Endothelial cell (in vitro differentiated cells): ENCODE measurements at places on chromosomes 16 and 17.

DNA sequence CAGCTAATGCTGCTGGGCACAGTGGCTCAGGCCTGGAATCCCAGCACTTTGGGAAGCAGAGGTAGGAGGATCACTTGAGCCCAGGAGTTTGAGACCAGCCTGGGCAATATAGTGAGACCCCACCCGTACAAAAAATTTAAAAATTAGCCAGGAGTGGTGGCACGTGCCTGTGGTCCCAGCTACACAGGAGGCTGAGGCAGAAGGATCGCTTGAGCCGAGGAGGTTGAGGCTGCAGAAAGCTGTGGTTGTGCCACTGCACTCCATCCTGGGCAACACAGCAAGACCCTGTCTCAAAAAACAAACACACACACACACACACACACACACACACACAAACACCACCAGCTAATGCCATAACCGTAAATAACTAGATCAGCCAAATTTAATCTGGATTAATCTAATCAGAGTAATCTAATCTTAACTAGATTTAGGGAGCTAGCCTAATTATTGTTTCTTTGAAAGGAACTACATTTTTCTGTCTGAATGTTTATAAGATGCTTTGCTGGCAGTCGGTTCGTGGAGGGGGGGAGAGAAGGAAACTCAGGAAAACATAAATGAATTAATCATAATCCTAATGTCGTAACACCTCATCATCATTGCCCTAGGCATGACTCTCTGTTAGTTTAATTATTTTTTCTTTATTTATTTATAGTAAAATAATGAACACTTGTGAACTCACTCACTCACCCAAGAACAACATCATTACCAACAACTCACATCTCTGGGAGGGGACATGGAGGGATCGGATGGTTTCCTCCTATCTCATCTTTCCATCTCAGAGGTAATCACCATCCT, 12.5 kb upstream of the RBBP6 start:
- no peak overlapping the region for H3K27ac ChIP-seq
- peaks cover 4% of the 10 kb centered on the region for H3K4me1 ChIP-seq
- no peaks in the 10 kb centered on the region for H3K36me3 ChIP-seq
- H3K27me3 ChIP-seq: no peaks in the 10 kb centered on the region
- H3K4me3 ChIP-seq: no peak overlapping the region
- no peak for DNase-seq

GRCh38 chr17:41782142-41782541, 4.4 kb downstream of the JUP start:
- no peak for DNase-seq
- peak overlapping the region; percentile 86 for H3K27ac ChIP-seq
- peak overlapping the region; percentile 83 for H3K4me3 ChIP-seq
- peaks cover 24% of the 10 kb centered on the region for H3K36me3 ChIP-seq

DNA sequence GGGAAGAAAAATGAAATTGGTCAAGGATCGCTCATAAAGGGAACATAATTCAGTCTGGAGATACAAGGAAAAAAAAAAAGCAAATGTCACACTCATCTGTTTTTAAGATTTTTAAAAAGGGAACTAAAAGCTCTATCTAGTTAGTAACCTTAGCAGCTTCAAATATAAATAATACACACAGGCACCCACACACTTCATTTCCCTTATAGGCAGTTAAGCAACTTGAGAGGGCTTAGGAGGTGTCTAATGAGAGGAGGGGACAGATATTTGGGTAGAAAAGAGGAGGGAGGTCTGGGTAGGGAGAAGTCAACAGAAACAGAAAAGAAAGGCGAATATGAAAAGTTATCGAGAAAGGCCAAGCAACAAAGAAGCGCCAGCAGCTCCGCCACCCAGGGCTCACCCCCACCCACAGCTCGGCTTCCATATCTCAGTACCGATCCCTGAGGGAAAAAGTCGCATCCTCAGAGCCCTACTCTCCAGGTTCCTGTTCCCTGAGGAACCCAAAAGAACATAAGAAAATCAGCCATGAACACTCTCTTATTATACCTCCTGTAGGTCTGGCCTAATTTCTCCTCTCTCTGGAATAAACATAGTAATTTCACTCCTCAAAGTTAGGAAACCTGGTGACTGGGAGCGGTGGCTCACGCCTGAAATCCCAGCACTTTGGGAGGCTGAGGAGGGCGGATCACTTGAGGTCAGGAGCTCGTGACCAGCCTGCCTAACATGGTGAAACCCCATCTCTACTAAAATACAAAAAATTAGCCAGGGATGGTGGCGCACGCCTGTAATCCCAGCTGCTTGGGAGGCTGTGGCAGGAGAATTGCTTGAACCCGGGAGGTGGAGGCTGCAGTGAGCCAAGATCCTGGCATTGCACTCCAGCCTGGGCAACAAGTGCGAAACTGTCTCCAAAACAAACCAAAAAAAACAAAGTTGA, 69.6 kb upstream of the RCVRN start:
- no peaks in the 10 kb centered on the region for H3K4me1 ChIP-seq
- H3K36me3 ChIP-seq: no peaks in the 10 kb centered on the region
- no peaks in the 10 kb centered on the region for H3K27me3 ChIP-seq
- H3K27ac ChIP-seq: no peak overlapping the region
- no peak overlapping the region for H3K4me3 ChIP-seq

GRCh38 chr17:72710834-72711233, 381.7 kb downstream of the SLC39A11 start:
- H3K4me1 ChIP-seq: no peaks in the 10 kb centered on the region
- H3K36me3 ChIP-seq: no peaks in the 10 kb centered on the region
- no peak overlapping the region for H3K4me3 ChIP-seq

DNA sequence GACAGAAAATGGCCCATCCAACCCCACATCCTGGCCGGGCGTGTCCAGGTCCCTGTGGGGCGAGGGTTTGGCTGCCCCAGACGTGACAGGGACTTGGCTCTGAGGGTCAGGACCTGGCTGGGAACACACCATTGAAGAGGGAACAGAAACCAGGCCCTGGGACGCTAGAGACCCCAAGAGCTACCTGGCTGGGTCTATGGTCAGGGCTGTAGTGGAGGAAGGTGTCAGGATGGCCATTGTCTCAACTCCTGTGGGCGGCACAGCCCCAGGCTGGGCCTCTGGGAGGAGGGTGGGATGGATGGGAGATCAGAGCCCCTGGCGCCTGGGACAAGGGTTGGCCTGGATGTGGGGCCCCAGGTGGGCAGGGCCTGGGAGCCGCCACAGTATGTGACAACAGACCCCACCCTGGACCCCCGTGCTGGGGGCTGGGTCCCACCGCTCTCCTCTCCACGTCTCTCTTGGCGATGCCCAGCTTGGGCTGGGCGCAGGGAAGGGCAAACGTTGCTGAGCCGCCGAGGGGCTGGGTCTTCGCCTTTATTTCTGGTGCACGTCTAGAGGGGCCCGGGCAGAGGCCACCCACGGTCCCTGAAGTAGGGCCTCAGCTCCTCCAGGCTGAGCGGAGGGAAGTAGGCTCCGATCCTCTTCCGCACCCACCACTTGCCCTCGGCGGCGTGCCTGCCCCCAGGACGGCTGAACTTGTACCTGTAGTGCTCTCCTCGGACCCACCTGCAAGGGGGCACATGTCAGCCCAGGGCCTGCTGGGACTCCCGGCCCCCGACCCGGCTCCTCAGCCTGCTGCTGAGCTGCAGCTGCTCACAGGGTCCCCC, 53.7 kb upstream of the GNG13 start:
- DNase-seq: no peak
- H3K4me3 ChIP-seq: no peak overlapping the region
- H3K36me3 ChIP-seq: peaks cover 16% of the 10 kb centered on the region
- peaks cover 17% of the 10 kb centered on the region for H3K27me3 ChIP-seq
- H3K4me1 ChIP-seq: peaks cover 4% of the 10 kb centered on the region

DNA sequence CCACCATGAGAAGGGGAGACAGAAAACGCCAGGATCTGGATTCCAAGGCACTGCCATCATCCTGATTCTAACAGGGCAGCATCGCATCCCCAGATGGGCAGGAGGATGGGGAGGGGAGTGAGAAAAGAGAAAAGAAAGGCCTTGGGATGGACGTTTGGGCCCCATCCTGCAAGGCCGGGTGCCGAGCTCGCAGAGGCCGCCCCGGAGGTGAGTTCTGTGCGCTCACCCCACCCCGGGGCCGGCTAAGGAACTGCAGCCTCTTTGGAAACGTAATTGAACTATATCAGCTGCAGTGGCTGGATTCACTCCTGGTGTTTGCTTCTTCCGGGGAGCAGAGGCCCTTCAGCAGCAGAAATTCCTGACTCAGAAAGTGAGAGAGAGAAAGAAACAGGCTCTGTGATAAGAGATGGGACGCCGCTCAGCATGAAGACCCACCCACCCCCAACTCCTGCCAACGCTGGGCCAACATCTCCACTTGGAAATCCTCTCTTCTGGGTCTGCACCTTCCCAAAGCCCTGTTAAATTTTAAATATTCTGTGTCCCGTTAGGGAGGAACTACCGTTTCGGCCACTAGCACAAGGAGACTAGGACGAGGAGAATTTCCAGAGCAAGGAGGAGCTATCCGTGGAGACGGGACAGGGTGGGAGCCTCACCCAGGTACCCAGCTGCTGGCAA, 8.5 kb upstream of the SSTR2 start:
- no peaks in the 10 kb centered on the region for H3K4me1 ChIP-seq
- peak; percentile 68 for DNase-seq
- no peaks in the 10 kb centered on the region for H3K36me3 ChIP-seq
- H3K4me3 ChIP-seq: no peak overlapping the region
- peaks cover 4% of the 10 kb centered on the region for H3K27me3 ChIP-seq
- no peak overlapping the region for H3K27ac ChIP-seq

DNA sequence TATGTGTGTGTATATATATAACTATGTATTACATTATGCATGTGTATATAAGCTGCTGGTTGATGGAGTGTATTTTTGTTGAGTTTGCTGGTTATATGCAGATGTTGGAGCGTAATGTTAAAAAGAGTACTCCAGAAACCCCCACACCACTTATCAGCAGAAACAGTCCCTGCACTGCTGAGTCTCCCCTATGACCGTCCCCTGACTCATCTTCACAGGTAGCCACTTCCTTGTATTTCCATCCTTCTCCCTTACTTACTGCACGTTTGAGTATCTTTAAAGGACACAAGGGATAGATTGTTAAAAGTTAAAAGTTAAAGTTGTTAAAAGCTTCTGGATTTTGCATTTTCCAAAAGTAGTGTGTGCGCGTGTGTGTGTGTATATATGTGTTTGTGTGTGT, 853.9 kb upstream of the EEF2KMT start:
- no peak overlapping the region for H3K27ac ChIP-seq
- no peaks in the 10 kb centered on the region for H3K36me3 ChIP-seq
- DNase-seq: no peak
- no peaks in the 10 kb centered on the region for H3K4me1 ChIP-seq

GRCh38 chr17:3512505-3513171, 36.8 kb downstream of the ASPA start:
- H3K4me3 ChIP-seq: no peak overlapping the region
- no peak for DNase-seq
- no peak overlapping the region for H3K27ac ChIP-seq
- H3K36me3 ChIP-seq: no peaks in the 10 kb centered on the region
- no peaks in the 10 kb centered on the region for H3K4me1 ChIP-seq
